ENCODE measurements at places on chromosomes 3 and 15.

DNA sequence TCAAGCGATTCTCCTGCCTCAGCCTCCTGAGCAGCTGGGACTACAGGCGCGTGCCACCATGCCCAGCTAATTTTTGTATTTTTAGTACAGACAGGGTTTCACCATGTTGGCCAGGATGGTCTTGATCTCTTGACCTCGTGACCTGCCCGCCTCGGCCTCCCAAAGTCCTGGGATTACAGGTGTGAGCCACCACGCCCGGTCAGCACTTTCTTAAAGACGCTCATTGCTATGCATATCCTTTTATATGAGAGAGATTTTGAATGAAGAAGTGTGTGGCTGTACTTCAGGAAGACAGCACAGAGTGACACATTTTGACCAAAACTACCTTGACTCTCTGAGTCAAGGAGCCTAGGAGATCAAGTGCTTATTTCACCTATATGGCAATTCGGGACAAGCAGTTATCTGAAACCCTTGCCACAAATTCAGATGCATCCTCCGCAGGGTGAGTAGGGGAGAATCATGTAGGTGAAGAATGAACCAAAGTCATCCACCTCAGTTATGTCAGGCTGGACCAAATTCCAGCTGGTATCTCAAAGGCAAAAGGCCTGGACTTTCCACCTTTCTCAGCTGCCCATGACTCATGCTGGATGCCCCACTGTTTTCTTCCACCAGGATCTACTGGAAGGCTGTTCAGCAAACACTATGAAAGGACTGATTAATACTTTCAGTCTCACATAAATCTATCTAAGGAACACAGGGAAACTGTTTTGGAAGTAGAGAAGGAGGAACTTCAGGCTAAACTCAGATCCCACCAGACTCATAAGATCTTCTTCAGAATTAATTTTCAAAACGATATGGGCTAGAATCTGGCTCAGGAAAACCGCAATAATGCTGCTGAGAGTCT, 31.9 kb downstream of the SUSD5 start:
- DNase-seq, result no peak

DNA sequence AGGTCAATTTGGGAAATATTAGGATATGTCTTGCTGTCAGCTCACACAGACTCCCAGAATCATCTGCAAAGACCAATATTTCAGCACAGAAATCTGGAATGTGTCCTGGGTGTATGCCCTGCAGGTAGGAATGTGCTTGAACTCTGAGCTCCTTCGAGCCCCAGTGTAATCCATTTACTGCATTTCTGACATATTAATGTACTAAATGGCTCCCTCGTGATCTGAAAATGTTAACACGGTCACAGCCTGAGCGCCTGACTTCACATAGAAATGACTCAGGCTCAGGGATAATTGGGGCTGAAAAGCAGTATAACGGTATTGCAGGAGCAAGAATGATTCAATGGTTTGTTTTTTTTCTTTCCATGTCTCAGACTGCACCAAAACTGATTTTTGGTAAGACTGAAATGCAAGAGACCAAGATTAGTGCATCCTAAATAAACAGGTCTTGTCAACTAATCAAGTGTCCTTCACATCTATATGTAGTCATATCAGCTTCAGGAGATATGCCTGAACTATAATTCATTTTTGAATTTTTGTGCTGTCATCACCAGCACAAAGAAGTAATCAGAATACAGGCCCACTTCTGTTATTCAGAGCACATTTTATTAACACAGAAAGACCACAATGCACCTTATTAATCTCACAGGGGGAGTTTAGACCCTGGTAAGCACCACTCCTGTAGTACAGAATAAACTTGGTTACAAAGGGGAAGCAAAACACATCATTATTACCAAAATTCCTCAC, 49.8 kb downstream of the DCLK3 start:
- DNase-seq, result no peak

- DNase-seq, result peak; percentile 54
These were observed 496.0 kb upstream of the THBS1 start for GRCh38 chr15:39084674-39085530.

- DNase-seq, result no peak
These were observed 41.1 kb downstream of the TSC22D2 start for GRCh38 chr3:150449169-150449721.

- DNase-seq, result no peak
These were observed 365.0 kb downstream of the ROBO2 start for GRCh38 chr3:77404871-77405270.
